Inflammatory macrophage (primary cell): ENCODE measurements at places on chromosomes 3 and 15.

GRCh38 chr3:25372167-25372566, 55.9 kb upstream of the RARB start:
- DNase-seq: no peak

DNA sequence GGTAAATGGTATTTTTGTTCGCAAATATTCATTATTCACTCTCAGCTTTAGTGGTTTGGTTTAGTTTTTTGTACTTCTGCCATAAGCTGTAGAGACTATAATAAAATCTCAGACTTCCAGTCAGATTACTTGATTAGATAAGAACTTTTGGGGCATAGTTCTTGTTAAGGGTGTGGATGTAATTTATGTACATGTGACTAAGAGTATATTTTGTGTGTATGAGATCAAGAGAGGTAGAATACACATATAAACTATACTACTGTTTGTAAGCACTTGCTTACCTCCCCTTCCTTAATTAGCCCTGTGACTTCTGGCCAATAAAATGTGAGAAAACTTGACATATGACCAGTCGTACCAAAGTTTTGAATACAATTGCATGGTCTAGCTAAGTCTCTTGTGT, 12.0 kb downstream of the CNTN3 start:
- DNase-seq: no peak

- peak; percentile 95 for DNase-seq
These were observed 2.2 kb upstream of the CCR5 start for GRCh38 chr3:46368569-46368968.

GRCh38 chr3:58581328-58582091, 4.3 kb upstream of the FAM107A start:
- DNase-seq: no peak

DNA sequence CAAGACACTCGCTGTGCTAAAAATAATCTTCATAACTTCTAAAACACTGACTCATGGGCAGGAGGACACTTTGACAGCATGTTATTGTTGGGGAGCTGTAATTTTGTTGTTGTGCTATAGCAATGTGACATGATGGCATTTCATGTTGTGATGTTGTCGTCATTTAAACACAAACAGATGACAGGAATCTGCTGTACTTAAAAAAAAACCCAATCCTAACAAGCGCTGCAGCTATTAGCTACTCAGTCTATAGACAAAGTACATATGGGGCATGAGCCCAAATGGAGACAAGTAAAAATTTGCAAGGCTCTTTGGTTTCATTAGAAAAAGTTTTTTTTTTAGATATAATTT, 828 bp upstream of the ATOSA start:
- no peak for DNase-seq

DNA sequence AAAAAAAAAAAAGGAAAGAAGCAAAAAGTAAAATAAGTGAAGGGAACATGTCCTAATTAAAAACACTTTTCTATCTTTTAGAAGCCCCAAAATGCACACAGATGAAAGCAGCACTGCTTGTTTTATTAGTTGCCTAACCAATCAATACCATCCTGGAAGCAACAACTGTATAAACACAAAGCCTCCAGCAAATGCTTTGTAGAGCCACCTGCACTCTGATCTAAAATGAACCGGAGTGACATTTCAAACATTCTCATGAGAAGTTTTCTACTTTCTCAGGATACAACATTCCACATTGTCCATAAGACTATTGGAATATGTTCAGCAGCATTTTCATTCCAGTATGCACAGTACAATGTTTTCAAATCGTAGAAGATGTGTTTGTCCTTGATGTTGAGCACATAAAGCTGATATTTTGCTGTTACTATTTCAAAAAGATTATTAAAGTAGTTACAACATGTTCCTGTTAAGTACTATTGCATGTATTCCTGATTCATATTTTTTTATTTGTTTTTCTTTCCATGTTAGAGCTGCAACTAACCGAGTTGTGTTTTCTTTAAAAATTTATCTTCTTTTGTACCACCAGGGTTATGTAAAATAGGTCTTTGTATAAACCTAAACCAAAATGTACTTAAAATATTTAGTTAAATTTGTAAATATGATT, 50.3 kb upstream of the PLSCR5 start:
- no peak for DNase-seq

GRCh38 chr15:33910741-33911140, 57.6 kb upstream of the CHRM5 start:
- no peak for DNase-seq

DNA sequence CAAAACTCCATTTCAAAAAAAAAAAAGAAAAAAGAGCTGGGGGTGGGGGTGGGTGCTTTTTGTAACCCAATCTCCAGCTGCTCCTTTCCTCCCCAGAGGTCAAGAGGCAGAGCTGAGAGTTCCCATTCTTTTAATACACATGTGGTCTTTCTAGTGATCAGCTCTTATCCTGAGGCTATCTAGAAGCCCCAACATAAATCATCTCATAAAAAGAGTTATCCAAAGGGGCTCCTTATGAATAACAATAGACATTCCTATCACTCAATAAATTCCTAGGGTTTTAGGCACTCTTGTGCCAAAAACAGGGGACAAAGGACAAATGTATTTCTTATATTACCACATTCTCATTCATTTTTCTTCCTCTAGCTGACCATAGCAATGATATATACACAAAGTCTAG, 25.1 kb upstream of the GAP43 start:
- no peak for DNase-seq

DNA sequence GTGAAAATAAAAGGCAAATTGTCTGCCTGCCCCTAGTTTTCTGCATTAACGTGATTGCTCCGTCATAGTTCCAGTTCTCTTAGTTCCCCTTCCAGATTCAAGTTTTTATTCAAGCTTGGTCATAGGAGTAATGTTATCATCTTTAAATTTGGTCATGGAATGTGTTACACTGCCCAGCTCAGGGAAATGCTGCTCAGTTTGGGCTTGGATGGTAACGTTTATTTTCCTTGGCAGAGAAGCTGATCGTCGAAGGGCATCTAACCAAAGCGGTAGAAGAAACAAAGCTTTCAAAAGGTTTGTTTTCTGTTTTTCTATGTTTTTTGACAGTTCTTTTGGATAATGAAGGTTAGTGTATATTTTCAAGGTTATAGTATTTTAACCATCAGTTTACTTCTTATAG, 118.4 kb upstream of the FLNB start:
- no peak for DNase-seq

- DNase-seq: no peak
These were observed 385.3 kb downstream of the NTRK3 start for GRCh38 chr15:87871258-87871681.

DNA sequence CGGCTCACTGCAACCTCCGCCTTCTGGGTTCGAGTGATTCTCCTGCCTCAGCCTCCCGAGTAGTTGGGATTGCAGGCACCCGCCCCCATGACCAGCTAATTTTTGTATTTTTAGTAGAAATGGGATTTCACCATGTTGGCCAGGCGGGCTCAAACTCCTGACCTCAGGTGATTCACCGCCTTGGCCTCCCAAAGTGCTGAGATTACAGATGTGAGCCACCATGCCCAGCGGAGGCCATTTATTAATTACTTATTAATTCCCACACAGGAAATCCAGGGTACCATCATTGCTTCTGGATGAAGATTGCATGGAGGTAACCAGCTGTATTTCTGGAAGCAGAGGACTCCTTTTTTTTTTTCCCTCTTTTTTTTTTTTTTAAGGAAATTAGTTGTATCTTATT, 37.8 kb downstream of the MAP4 start:
- no peak for DNase-seq

GRCh38 chr3:185781759-185782158, 43.1 kb downstream of the IGF2BP2 start:
- DNase-seq: no peak

DNA sequence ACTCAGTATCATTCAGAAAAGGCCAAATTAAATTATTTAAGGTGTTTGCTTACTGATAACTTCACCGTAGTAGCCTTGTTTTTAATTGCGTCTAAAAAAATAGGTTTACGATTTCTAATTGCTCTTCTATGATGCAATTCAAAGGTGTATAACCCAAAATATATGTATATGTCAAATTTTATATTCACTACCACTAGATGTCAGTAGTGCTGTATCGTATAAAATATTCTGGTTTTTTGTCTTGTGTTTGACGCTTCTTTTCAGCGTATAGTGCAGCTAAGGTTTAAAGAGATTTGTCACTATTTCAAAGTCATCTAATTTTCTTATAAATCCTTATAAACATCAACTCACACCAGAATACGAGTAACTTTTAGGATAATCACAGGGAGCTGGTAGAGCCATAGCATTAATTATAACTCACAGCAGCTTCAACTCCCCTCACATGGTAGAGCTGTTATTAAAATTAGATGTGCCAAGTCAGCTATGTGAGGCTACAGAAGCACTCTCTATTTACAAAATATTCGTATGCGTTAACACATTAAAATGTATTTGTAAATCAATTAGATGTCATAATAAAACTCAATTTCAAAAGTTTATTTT, 3.5 kb downstream of the PFN2 start:
- DNase-seq: no peak

GRCh38 chr3:119360736-119361462, 66.7 kb downstream of the ARHGAP31 start:
- no peak for DNase-seq

- DNase-seq: peak; percentile 15
These were observed 30.6 kb upstream of the CP start for GRCh38 chr3:149252272-149252671.

- DNase-seq: peak; percentile 18
These were observed 38.1 kb upstream of the SPPL2A start for GRCh38 chr15:50803479-50804180.

GRCh38 chr15:68411735-68412134, 20.2 kb downstream of the ITGA11 start:
- no peak for DNase-seq

GRCh38 chr3:184806567-184807271, 5.2 kb upstream of the VPS8 start:
- no peak for DNase-seq

DNA sequence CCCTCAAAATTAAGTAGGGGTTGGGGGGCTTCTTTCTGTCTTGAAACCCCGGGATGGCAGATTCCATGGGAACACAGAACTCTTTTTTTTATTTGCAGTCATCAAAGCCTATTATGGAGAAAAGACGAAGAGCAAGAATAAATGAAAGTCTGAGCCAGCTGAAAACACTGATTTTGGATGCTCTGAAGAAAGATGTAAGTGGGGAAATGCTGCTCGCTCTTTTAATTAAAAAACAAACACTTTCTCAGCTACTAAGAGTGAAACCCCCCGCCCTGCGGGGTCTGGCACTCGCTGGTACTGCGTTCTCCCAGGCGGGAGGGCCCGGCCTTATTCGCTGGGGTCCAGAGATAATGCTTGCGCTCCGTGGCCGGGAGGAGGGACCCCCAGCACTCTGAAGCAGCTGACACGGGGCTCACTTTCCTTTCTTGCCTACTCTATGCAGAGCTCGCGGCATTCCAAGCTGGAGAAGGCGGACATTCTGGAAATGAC, 615 bp downstream of the HES1 start:
- DNase-seq: no peak

DNA sequence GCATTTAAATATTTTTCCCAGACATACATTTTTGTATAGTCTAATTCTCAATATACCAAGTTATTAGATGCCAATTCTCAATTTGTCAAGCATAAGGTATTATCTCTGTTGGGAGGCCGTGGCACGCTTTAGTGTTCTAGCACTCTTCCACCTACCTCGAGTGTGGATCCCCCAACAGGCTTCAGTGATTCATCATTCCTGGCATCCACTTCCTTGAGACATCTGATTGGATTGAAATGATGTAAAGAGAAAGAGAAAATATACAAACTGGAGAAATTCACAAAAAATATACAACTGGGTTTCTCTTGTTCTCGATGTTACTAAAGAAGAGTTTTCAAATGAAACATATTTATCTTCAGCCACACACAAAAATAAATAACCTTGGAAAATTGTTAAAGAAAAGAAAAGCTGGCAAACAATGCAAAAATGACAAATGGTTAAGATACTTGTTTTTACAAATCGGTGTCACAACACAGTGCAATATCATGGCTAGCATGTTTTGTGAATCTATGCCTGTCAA, 218.0 kb upstream of the CDIN1 start:
- no peak for DNase-seq

DNA sequence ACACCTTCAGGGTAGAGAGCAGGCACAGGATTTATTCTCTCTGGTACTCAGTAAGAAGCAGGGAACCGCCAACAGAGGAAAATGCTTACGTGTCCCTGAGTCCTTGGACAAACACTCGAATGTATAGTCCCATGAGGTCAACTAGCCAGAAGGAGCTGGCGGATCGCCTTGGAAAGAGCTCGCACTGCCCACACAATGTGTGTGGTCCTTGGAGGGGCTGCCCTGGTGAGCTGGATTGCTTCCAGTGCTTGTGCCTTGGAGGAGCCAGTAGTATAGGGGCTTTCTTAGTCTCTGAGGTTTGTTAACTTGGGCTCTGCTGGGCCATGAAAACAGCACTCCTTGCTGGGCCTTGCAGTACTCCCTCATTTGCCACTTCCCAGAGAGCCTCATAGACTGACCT, 40.7 kb upstream of the VILL start:
- DNase-seq: no peak

DNA sequence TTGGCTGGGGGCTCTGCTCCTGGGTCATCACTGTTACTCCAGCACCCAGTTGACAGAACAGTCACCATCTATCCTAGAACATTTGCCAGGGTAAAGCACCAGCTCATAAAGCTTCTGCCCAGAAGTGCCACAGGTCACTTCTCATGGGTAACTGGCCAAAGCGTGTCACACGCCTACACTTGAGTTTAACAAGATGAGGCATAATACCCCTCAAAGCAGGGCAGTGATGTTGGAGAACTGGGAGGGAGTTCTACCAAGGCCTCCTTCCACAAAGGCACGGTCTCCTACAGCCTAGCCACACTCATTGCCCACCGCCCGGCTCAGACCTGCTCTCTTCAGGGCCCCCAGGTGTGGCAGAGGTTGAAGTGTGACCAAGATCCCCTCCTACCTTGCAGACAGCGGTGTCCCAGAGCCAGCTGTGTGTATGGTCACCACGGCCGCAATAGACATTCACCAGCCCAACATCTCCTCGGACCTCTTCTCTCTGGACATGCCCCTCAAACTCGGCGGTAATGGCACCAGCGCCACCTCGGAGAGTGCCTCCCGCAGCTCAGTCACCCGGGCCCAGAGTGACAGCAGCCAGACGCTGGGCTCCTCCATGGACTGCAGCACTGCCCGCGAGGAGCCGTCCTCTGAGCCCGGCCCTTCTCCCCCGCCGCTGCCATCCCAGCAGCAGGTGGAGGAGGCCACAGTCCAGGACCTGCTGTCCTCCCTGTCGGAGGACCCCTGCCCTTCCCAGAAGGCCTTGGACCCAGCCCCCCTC, 107.7 kb downstream of the ETFA start:
- no peak for DNase-seq

- DNase-seq: no peak
These were observed 8.6 kb downstream of the TIMP4 start for GRCh38 chr3:12150112-12150511.

- DNase-seq: peak; percentile 60
These were observed 2.0 kb upstream of the TOPBP1 start for GRCh38 chr3:133663569-133664313.
